Activated CD4-positive, alpha-beta T cell treated with anti-CD3 and anti-CD28 coated beads for 48 hours (primary cell): ENCODE measurements at places on chromosomes 6 and 20.

GRCh38 chr6:167652701-167653095 is 174.0 kb upstream of the AFDN start:
- no peak for DNase-seq

- no peak for DNase-seq
Observed at GRCh38 chr6:32436995-32437836, 2.5 kb upstream of the HLA-DRA start.

- no peak for DNase-seq
Observed at GRCh38 chr20:43271980-43272379, 82.3 kb upstream of the PTPRT start.

DNA sequence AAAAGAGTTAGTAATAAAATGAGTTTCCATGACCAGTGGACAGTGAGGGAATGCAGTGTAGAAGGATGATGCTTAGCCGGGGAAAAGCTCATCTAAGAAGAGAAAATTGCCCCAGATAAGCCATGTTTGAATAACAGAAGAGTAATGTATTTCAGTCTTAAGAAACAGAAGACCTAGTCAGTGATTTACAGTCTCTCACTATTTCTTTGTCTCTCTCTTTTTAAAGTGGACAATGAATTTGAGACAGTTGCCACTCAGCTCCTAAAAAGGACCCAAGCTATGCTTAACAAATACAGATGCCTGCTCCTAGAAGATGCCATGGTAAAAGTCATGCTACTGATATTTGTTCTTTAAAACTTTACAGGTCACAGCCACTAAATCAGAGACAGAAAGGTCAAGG is 19.4 kb upstream of the RPL7L1 start:
- no peak for DNase-seq

DNA sequence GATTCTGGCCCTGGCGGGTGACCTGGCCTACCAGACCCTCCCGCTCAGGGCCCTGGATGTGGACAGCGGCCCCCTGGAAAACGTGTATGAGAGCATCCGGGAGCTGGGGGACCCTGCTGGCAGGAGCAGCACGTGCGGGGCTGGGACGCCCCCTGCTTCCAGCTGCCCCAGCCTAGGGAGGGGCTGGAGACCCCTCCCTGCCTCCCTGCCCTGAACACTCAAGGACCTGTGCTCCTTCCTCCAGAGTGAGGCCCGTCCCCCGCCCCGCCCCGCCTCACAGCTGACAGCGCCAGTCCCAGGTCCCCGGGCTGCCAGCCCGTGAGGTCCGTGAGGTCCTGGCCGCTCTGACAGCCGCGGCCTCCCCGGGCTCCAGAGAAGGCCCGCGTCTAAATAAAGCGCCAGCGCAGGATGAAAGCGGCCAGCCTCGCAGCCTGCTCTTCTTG is 868 bp upstream of the SLC2A4RG start:
- DNase-seq = peak; percentile 54

DNA sequence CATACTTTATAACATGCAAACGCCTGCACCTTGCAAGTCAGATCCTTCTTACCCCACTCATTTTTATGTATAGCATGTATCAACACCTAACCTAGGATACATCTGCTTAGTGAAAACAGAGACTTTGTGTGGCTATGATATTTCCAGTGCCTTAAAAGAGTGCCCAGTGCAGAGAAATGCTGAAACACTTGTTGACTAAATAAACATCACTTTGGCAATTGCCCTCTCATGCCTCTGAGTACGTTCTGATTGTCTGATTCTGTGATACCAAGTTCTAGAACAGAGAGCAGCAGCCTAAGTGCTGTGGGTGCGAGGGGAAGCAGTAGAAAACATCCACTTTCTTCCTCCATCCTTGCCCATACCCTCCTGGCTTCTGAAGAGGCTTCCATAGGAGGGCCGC is 13.6 kb downstream of the PLEKHG1 start:
- no peak for DNase-seq

DNA sequence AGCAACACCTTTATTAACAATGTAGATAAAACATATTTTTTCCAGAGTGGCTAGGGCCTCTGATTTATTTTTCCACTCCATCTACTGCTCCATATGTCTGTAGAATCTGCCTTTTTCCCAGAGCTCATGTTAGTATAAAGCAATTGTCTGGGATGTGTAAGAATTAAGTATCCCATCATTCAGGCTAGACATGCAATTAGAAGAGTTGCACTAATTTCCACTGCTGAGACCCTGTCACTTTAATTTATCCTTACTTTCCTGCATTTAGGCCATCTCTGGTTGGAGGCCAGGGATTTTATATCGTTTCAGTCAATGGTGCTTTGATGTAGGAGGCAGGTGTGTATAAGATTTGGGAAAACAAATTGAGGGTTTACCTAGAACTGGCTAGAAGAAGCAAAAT is 286.1 kb upstream of the POU3F2 start:
- DNase-seq = no peak

GRCh38 chr6:42471142-42471541 is 19.4 kb upstream of the TRERF1 start:
- DNase-seq = no peak

DNA sequence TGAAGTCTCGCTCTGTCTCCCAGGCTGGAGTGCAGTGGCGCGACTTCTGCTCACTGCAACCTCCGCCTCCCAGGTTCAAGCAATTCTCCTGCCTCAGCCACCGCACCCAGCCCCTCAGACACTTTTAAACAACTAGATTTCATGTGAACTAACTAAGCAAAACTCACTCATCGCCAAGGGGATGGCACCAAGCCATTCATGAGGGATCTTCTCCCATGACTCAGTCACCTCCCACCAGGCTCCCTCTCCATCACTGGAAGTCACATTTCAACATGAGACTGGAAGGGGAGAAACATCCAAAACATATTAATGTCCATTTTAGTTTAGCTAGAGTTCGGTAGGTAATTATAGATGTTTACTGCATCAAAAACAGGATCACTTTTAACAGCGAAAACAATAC is 95.9 kb upstream of the PRL start:
- no peak for DNase-seq

DNA sequence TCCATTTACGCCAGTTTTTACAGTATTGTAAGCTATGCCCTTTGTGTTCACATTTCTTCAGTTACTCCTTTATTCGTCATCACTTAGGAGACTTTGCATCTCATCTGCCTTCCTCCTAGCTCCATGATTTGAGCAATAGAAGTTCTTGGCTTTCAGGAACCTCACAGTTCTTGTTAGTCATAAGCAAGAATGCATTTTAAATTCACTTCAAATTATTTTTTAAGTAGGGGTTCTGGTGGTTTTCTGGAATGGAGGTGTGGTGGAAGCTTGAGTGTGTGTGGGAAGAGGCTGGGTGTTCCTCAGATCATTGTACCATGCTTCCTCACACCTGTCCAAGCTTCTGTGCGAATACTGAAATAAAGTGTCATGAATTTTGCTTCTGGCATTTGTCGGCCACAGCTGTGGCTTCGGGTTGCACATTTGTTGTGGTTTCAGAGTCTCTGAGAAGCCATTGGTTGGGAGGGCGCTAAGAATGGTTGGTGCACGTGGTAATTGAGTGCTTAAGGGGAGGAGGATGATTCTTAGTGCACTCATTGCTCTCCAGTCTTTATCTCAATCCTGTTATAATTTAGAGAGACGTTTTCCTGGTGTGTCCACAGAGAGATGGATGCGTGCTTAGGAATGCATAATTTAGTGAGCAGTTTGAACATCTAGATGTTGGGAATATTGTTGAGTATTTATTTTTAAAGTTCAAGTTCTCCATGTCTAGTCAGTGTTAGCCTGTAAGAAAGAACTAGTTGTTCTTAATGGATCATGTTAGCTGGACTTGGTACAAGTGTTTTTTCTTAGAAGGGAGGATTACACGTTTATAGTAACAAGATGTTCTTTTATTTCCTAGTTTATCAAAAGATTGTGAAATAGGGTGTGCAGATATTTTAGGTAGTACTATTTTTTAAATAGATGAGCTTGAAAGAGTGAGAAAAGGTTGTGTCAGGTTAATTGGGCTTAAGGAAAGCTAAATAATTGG is 31.9 kb downstream of the FOXO3 start:
- DNase-seq = peak; percentile 53

- no peak for DNase-seq
Observed at GRCh38 chr20:22509090-22509842, 75.1 kb downstream of the FOXA2 start.

DNA sequence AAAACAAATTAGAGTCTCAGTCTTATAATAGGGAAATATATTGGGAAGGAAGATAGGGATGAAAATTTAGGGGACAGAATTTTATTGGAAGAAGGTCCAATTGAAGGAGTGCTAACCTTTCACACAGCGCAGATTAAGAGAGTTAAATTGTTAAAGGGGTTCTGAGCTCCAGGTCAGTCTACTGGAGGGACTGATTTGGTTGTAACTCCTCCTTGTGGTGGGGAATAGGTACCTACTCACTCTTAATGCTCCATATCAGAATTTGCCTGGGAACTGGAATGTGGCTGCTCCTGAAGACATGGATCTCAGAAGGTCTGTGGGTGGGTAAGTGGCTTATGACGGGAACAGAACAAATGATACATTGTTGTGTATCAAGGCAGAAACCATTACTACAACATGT is 143.5 kb downstream of the FLRT3 start:
- no peak for DNase-seq

DNA sequence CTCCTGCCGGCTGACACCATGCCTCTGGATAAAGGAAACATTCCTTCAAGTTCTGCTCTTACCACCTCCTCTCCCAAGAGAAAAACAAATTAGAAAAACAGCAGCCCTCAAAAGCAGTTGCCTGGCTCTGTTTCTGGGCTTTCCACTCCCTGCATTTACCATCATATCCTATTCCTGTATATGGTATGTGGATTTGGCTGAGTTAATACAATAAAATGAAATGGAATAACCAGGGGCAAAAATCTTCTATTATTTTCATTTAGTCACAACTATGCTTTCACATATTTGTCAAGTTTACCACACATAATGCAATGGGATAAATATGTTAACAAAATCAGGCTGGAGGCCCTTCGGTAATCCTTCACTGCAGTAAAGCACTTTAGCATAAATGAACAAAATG is 34.3 kb downstream of the COL12A1 start:
- DNase-seq = no peak

- DNase-seq = no peak
Observed at GRCh38 chr20:55242853-55243252, 762.5 kb downstream of the CBLN4 start.

DNA sequence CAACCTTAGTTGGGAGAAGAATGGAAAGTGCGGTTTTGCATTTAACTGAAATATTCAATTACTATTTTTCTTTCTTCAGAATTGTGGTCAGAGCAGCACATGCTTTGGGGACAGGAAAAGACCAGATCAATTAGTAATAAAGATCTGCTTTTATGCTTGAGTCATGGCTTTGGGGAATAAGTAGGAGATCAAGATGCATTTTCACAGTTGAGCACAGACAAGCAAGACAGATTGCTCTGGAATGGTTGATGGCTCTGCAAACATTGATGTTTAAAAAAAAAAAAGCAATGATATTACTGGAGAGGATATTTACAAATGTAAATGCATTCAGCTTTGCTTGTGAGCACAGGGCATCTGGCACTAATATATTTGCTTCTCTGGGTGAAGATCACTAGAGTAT is 224.4 kb upstream of the SASH1 start:
- no peak for DNase-seq

DNA sequence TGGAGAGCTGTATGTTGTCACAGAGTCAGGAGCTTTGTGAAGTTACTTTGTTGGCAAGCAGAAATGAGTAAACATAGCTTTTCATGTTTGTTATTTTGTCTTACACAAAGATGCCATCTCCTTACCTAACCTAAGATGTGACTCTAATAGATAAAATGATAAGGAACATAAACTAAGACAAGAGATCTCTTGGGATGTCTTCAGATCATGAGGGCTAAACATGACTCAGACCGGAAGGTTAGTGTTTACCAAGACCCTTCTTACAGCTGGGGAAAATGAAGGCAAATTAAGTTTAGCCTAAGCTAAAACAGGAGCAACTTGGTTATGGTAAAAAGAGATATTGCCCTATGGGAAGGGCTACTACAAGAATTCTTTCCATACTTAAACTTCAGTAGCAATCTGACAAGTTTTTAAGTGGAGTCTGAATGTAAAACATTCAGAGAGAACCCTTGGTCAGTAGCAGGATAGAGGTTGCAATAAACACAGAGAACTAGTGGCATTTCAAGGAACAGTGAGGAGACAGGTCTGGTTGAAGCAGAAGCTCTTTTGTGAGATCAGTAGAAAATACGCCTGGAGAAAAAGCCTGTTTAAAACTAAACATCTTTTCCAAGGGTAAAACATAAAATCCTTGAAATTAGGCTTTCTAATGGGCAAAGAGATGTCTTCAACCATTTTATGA is 29.9 kb downstream of the SGK1 start:
- no peak for DNase-seq
